Daoy (cell line): ENCODE measurements at places on chromosomes 1 and 21. TPM values are rescaled to one million over a fixed set of nuclear protein-coding genes. Genes with fewer than 3 reads are reported as not detected.

MFSD2A gene
- total RNA-seq = 12.7 and 12.8 TPM in 2 replicates

DNA sequence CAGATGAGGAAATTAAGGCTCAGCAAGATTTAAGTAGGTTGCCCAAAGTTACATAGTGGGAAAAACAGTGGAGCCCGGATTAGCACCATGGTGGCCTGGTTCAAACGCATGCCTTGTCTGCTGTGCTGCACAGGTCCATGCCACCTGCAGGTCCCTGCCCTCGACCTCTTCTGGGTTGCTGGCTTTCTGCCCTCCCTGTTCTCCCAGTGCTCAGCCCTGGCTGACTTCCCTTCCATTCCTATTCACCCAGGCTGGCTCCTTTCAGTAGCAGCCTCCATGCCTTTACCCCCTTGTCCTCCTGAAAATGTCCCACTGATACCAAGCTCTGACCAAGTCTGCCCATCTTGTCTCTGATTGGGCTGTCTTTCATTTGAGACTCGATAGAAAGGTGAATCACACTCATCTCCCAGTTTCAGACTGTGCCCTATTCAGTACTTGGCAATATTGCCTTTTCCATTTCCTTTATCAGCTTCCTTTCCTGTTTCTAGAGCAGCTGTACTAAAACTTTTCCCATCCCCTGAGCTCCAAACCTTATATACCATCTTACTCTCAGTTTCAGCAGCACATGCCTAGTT, 75.8 kb downstream of the ST3GAL3 start:
- DNase-seq = no peak

ERVH48-1 gene
- total RNA-seq = not detected in 2 replicates

CZIB gene
- 73.9 and 83.4 TPM in 2 replicates for total RNA-seq

CLDN17 gene
- not detected in 2 replicates for total RNA-seq

TCHHL1 gene
- total RNA-seq = not detected in 2 replicates

DNA sequence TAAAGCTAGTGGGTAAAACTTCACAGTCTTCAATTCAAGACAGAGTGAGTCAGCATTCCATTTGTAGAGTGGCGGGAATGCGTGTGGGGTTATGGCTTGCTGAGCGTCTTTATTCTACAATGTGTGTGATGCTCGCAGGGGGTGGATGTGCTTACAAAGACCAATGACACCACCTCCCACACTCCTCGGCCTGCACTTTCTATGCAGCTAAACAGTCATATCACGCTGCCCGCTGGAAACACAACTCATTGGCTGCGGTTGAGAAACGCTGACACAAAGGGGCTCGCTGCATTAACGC, 298.5 kb downstream of the PCP4 start:
- DNase-seq = peak; percentile 63

ZBTB8OS gene
- total RNA-seq = 94.3 and 101 TPM in 2 replicates

DNA sequence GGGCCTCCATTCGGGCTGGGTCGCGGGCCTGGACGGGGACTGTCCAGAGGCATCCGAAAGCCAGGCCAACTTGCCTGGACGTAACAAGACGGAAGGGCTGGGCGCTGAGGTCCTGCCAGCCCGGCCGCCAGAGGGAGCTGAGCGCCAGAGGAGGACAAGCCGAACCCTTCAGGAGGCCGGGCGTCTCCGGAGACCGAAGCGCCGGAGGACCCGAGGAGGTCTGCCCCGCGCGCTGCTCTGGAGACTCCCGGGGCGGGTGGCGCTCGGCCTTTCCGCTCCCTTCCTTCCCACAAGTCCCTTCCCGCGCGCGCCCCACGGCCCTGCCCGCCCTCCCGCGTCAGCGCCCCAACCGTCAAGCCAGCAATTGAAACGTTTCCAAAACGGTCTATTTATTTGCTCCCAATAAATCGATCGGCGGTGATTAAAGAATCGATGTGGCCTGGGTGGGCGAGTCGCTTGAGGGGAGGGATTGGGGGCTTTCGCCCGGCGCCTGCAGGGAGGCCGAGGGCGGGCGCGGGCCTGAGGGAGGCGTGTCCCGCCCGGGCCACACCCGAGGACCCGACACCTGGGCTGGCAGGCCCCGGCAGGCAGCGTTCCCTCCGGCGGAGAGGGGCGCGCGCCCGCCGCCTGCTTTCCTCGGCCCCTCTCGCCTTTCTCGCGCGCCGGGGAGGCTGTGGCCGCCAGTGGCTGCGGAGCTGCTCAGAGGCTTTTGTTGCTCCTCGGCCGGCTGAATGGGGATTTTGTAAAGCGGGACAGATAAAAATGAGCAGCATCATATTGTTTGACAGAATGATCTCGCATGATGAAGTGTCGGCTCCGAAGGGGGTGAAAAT, 5.2 kb upstream of the FOXD3 start:
- peak; percentile 92 for DNase-seq

AMIGO1 gene
- total RNA-seq = 3.2 and 3.7 TPM in 2 replicates

DNA sequence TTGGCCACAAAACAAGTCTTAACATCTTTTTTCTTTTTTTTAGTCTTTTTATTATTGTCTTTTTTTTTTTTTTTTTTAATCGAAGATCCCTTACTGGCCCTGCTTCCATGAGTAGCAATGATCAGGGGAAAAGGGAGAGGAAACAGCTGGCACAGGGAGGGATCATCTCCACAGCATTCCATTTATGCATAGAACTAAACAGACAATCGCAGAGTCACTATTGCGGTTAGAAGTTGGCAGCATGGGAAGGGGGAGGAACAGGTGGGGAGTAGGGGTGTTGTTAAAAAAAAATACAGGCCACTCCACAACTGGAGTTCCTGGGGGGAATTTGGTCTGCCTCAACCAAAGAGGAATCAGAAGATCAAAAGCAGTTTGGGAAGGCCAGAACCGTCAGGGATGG, 55.4 kb downstream of the C1orf185 start:
- peak; percentile 8 for DNase-seq

GRCh38 chr21:31520561-31521098, 138.9 kb upstream of the SOD1 start:
- DNase-seq = no peak

GRCh38 chr1:20114021-20114648, 5.2 kb downstream of the PLA2G2D start:
- DNase-seq = no peak

GRCh38 chr1:193104907-193105820, at the start of gene GLRX2:
Gene GLRX2 (minus strand): TSS chr1:193105414. CDS start chr1:193105382, 32 bp downstream.
- DNase-seq = peak; percentile 93
